ENCODE measurements at places on chromosomes 13 and 19.

- DNase-seq, result no peak
Measured at GRCh38 chr13:36207672-36208071, 6.7 kb downstream of the SOHLH2 start.

DNA sequence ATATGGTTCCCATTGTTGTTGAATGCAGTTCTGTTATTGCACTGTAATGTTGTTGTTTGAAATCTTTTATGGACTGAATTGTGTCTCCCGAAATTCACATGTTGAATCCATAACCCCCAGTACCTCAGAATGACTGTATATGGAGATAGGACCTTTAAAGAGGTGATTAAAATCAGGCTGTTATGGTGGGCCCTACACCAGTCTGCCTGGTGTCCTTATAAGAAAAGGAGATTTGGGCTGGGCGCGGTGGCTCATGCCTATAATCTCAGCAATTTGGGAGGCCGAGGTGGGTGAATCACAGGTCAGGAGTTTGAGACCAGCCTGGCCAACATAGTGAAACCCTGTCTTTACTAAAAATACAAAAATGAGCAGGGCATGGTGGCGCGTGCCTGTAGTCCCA is 7.4 kb downstream of the CXCL17 start:
- DNase-seq, result no peak

- no peak for DNase-seq
Measured at GRCh38 chr13:25147638-25148401, 24.3 kb downstream of the AMER2 start.

GRCh38 chr19:45254044-45254531 is 3.0 kb downstream of the MARK4 start:
- DNase-seq, result no peak

DNA sequence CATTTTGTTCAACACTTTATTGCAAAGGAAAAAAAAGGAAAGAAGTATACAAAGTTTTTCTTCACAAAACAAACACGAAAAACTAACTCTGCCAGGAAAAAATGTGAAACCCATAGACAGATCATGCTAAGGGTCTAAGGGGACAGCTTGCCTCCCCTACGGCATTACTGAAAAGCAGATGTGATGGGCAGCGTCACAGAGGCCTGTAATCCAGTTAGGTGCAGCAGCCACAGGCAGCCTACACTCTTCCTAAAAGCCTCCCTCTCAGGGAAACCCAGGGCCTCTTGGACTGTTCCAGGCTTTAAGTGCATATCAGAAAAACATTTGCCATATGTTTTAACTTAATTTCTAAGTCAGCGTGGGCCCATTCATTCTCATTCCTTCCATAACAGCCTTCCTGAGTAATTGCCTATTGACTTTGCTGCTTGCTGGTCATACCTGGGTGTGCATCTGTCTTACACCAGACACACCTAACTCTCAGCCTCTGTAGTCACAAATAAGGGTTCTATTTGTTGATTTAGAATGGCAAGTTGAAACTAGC is 135.7 kb upstream of the SERP2 start:
- DNase-seq, result no peak

DNA sequence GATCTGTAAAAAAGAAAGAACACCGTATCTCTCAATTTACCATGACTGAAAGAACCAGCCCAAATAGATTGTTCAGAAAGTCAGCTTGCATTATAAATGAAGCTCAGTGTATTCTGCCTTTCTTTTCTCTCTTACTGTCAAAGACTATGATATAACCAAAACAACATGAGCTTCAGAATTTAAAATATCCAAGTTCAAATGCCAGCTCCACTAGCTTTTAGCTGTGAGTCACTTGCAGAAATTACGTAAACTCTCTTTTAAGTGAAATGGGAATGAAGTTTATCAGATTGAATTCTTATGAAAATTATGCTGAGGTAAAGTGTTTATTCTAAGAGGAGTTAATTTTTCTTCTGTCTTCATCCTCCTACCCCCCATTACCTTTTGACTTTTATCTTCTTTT is 20.0 kb upstream of the POSTN start:
- no peak for DNase-seq

- no peak for DNase-seq
Measured at GRCh38 chr13:46145135-46145534, 36.8 kb downstream of the LCP1 start.

- DNase-seq, result no peak
Measured at GRCh38 chr19:53112286-53112685, 9.1 kb upstream of the ZNF160 start.

Data from A549 (cell line).